ENCODE measurements at places on chromosomes 4 and X.
A peak's percentile ranks its signal among the peaks of the same experiment; 100 is the strongest.

- no peak for DNase-seq
Measured at GRCh38 chr4:129278868-129279267, 182.9 kb downstream of the C4orf33 start.

GRCh38 chrX:103464072-103464773, 55.1 kb downstream of the RAB40A start:
- DNase-seq, result peak; percentile 22

DNA sequence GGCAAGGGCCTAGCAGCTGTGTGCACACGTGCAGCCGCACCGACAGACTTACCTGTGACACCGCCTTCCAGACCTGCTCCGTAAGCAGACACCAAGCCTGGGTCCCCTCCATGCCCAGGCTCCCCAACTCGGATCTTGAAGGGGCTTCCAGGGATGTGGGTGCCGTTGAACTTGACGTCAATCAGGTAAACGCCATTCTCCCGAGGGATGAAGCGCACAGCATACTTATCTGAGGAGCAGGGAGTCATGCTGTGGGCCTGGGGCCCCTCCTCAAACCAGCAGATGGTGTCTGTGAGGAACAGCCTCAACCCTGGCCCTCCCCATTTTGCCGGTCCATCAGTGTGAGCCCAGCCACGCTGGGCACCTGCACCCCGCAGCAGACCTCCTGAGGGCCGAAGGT, 24.5 kb downstream of the FLNA start:
- DNase-seq, result no peak

DNA sequence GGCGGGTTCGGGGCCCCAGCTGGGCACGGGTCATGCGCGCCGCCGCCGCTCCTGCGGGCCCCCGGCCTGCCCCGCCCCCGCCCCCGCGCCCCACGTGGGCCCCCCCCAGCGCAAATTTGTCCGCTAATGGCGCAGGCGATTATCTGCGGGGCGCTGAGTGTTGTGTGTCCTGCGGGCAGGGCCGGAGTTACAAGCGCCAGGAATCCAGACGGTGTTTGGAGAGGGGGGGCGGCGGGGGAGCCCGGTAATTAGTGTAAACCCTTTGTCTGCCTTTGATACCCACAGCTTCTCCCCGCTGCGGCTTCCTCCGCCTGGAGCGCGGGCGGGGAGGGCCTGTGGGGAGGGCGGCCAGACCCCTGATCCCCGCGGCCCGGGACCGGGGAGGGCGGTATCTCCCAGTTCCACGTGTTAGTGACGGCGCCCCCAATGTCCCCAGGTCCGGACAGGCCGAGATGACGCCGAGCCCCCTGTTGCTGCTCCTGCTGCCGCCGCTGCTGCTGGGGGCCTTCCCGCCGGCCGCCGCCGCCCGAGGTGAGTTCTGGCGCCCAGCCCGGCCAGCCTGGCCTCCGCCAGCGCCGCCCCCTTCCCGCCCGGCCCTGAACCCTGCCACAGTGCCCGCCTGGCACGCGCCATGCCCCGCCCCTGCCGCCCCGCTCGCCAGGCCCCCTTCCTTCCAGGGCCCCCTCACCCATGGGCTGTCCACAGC, 761 bp downstream of the FGFRL1 start:
- DNase-seq, result no peak

- no peak for DNase-seq
Measured at GRCh38 chr4:23268072-23268771, 575.5 kb downstream of the GBA3 start.

DNA sequence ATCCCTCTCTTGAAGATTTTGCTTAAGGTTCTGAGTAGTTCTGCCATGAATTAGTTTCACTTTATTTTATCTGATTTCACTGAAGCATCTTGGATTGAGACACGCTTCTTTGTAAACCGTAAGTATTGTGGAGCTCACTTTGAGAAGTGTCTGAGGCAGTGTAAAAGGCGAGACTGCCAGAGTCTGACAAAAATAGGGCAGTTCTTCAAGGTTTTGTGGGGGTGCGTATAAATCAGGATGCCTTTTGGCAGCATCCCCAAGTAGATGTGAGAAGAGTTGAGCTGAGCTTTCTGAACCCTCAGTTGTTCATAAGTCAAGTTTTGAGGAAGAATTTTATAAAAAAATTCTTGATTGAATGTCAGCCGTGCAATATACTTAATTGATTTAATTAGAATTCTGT, 76.3 kb downstream of the RBPJ start:
- DNase-seq, result no peak

GRCh38 chr4:81747242-81747930, 275.7 kb upstream of the RASGEF1B start:
- no peak for DNase-seq

GRCh38 chrX:10514891-10515290, 105.5 kb downstream of the MID1 start:
- DNase-seq, result no peak

DNA sequence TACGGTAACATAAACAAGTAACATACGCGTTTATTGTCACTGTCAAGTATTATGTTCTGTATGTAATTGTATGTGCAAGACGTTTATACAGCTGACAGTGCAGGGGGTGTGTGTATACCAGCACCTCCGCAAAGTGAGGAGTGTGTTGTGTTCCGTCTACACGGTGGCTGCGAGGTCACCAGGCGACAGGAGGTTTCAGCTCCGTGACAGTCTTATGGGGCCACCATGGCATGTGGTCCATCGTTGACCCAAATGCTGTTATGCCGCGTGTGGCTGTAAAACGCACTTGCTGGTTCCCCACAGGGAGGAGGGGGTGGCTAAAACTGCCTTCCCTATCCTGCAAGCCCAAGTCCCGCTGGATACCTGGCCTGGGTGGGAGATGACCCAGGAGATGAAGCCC, 25.0 kb downstream of the NSG1 start:
- no peak for DNase-seq

- DNase-seq, result no peak
Measured at GRCh38 chrX:123743312-123743711, 10.5 kb upstream of the THOC2 start.

DNA sequence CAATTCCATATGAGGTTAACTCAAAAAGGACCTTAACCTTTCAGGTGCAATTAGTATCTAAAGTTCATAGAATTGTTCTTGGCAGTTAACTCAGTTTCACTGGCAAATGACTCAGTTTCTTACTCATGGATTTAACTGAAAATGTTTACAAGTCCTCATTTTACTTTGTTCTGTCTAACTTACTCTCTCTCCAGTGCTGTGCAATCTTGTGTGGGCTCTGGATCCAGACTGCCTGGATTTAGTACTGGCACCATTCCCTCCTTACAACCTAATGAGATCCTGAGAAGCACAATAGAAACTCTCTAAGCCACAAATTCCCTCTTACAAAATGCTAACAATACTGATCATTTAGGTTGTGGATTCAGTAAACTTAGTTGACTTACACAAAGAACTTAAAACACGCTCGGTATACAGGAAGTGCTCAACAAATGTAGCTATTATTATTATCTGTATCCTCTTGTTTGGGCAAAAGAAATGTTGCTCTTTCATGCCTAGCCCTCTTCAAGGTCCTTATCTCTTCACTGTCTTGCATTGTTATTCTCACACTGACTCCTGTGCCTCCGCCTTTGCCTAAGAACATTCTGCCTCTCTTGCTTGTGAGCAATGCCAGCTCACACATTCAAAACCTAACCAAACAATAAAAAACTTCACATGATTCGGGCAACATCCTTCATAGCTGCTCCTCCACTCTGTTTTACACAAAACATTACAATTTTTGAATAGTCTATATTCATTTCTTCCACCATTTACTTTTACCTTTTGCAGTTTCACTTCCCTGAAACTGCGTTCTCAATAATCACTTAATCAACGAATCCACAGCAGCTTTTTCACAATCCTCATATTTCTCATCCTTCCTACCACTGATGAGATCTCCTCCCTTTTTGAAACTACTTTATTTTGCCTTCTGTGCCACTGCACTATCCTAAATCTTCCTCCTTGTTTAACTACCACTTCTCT, 91.8 kb downstream of the PDE5A start:
- no peak for DNase-seq

- no peak for DNase-seq
Measured at GRCh38 chr4:173398220-173398619, 696 bp downstream of the SCRG1 start.

DNA sequence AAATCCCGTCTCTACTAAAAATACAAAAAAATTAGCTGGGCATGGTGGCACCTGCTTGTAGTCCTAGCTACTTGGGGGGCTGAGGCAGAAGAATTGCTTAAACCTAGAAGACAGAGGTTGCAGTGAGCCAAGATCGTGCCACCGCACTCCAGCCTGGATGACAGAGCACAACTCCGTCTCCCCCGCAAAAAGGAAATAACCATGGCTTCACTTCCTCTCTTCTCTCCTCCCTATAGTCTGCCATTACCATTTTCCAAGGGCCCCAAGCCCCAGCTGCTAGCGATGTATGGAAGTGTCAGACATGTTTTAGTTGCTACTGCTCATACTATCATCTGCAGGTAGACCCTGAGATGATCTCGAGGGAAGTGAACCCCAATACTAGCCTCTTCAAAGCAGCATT, 177.3 kb upstream of the FAM9B start:
- no peak for DNase-seq

GRCh38 chrX:45986971-45987370, 558.2 kb downstream of the ZNF674 start:
- no peak for DNase-seq

DNA sequence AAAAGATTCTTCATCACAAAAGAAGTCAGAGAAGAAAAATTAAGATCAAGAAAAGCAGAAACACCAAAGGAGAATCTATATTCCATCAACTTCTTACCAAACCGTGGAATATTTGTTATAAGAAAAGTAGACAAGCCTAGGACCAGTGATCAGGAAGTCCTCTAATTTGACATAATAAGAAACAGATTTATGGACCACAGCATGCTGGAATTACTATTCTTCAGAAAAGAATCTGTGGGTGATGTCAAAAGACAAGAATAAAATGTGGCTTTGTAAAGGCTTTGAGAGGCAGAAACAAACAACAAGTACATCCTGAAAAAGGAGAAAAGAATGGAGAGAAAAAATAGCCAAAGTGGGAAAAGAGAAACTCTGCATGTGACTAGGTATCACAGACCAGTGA, 123.3 kb downstream of the SLC10A7 start:
- no peak for DNase-seq

GRCh38 chr4:96183611-96184010, 343.7 kb downstream of the PDHA2 start:
- no peak for DNase-seq

DNA sequence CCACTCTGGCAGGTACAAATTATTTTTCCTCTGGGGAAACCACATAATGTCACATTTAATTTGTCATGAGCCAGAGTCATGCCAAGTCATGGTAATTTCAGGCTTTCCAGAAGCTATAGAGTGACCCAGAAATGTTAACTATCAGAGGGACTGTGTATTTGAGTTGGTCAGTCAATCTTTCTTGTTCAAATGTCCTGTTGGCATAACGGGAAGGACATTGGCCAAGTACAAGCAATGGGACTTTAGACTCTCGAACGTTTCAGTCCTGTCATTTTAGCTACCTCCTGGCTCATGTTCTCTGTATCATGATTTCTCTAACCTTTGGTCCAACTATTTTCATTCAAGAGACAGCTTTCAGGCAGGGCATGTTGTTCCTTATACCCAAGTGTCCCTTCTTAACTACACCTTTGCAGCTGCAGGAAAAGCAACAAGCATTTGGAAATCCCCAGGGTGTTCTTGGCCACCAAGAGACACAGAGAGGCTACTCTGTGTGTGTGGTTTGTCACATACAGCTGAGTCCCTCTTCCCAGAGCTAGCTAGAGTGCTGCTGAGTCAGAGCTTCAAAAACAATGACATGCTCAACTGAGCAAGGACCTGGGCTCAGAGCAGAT, 142.6 kb downstream of the EGF start:
- DNase-seq, result no peak

DNA sequence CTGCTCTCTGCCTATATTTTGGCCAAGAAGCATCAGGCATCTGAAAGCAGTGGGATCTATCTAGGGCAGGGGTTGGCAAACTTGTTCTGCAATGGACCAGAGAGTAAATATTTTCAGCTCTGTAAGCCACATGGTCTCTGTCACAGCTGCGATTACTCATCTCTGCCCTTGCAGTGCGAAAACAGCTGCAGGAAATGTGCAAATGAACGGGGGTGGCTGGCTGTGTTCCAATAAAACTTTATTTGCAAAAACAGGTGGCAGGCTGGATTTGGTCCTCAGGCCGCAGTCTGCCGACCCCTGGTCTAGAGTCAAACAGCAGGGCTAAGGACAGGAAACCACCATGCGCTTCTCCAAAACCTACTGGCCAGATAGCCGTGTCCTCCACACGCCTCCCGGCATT, 48.6 kb downstream of the ACOX3 start:
- DNase-seq, result no peak

GRCh38 chrX:132333351-132333750, 114.1 kb upstream of the RAP2C start:
- DNase-seq, result no peak

- no peak for DNase-seq
Measured at GRCh38 chr4:41569961-41570360, 32.0 kb downstream of the LIMCH1 start.

All from NCI-H2227 treated with DMSO at 0.1 percent for 48 hours (cell line).